Endothelial cell (in vitro differentiated cells): ENCODE measurements at places on chromosomes 4 and X.

DNA sequence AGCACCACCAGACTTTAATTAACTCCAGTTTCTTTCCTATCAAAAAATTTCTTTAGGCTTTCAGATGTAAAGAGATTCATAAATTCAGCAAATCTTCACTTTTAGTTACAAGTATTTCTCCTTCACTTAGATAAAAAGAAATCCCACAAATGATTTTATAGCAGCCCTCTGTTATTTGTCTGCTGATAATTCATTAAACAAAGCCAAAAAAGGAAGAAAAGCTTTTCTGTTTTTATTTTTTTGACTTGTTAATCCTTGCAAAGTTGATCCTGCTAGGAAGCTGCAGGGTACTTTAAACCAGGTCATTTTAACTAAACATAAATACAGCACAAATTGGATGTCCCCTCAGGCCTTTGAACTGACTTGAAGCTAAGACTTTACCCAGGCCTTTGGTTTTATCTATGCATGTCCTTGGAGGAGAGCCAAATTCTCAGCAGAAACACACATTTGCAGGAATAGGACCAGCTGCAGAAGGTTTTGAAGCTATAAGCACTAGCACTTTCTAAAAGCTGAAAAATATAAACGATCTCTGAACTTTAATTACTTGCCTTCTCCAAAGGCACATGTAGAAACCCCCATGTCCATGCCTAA, 57.5 kb downstream of the PCDH18 start:
- no peak for DNase-seq

DNA sequence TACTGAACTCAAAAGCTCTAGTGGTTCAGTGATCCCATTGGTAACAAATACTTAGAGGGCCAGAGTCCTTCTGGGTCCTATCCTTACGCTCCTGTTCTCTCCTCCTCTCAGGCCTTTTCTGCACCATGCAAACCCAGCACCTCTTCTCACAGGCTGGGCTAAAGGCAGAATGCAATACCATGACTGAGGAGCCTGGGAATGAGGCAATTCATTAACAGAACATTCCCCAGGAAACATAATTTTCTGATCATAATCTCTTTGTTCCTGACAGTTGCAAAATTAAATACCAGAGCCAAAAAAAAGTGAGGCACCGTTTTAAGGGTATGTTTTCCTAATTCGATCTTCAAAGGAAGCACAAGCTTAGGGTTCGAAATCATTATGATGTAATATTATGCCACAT, 9.0 kb downstream of the SORBS2 start:
- DNase-seq: no peak

DNA sequence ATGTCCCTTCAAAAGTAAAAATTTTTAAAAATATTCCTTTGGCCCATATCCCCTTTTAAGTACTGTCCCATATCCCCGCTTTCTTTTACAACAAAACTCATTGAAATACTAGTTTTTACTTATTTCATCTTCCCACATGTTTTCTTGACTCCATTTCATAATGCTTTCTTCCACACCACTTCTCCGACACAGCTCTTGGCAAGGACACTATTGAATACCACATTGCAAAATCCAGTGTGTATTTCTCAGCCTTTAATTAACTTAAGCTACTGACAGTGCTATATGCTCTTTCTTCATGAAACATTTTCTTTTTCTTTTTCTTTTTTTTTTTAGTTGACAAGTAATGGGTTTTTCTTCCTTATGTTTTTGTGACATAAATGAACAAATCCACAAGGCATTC, 28.8 kb downstream of the PRDM8 start:
- DNase-seq: no peak

DNA sequence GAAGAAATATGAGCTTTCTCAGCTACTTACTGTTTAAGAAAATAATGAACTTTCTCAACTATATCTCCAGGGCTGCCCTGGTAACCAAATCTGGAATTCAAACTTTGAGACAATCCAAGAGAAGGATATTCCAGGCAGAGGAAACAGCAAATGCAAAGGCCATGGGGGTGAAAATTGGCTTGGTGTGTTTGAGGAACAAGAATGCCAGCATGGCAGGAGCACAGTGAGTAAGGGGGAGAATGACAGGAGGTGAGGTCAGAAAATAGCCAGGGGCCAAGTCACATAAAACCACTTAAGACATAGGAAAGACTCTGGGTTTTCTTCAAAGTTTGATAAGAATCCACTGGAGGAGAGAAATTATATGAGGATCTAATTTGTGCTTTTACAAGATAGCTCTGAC, 27.2 kb upstream of the BTC start:
- DNase-seq: no peak

GRCh38 chr4:86386201-86386600, 26.3 kb upstream of the MAPK10 start:
- DNase-seq: no peak

GRCh38 chrX:112630187-112630586, 49.6 kb downstream of the LHFPL1 start:
- DNase-seq: no peak

- DNase-seq: peak; percentile 8
Measured at GRCh38 chrX:108584617-108585211, 145.1 kb downstream of the COL4A5 start.

GRCh38 chr4:42284030-42284429, 113.3 kb upstream of the SHISA3 start:
- DNase-seq: no peak

GRCh38 chrX:39720945-39721344, 376.8 kb downstream of the BCOR start:
- no peak for DNase-seq

GRCh38 chr4:169337510-169337909, 66.8 kb upstream of the SH3RF1 start:
- DNase-seq: no peak

- DNase-seq: no peak
Measured at GRCh38 chrX:39900777-39901170, 197.0 kb downstream of the BCOR start.
